SW480 (cell line): ENCODE measurements at places on chromosomes 5 and 9.

GRCh38 chr5:95644351-95645042 is 2.1 kb upstream of the RFESD start:
- DNase-seq: peak; percentile 79

- no peak for DNase-seq
Observed at GRCh38 chr5:142225141-142225540, 99.7 kb downstream of the SPRY4 start.

- no peak for DNase-seq
Observed at GRCh38 chr5:74173241-74173640, 467.3 kb downstream of the ENC1 start.

- DNase-seq: no peak
Observed at GRCh38 chr5:110048491-110048890, 358.8 kb downstream of the MAN2A1 start.

DNA sequence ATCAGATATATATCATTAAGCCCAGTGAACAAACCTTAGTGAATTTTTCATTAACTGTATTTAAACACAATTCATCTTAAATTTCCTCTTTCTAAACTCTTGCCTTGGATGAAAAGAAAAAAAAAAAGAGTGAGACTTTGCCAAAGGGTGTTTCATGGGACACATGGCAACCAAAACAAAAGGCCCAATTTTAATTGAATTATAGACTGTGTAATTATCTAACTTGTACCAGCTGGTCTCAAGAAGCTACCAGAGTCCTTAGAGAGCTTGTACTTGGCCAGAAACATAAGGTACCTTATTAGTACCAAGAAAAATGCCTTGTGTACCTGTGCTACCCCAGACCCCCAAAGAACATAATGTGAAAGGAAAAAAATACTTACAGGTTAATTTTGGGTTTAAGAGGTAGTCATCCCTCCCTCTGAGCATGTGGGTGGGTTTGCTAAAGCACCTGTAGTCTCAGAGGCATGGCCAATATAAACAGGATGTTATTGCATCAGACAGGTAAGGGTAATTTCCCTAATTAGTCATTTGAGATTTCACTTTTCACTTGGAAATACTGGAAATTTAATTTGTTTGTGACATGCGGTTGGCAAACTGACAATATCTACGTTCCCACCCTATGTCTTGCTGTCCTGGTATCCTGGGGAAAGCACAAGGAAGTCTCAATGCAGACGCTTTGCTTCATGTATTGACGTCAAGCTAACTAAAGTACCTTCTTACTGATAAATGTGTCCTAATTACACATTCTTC is 90.1 kb downstream of the SNCAIP start:
- no peak for DNase-seq

- no peak for DNase-seq
Observed at GRCh38 chr9:34230556-34230955, 51.7 kb downstream of the UBAP1 start.

DNA sequence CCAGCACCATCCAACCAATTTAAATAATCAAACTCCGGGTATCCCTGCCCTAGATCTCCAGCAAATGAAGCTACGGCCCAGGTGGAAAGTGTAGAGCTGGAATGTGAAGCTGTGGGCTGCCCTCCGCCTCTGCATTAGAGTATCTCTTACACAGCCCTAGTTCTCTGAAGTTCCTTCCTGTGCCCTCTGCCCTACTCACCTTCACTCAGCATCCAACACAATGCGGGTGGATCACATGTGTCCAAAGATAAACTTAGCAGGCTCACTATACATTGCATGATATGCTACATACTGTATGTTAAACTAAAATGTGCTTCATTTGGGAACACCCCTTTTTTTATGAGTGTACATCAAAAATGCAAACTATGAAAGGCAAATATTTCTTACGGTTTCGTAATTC is 70.0 kb upstream of the RAD23B start:
- peak; percentile 80 for DNase-seq

GRCh38 chr9:4309806-4310205 is 9.9 kb upstream of the GLIS3 start:
- DNase-seq: no peak

DNA sequence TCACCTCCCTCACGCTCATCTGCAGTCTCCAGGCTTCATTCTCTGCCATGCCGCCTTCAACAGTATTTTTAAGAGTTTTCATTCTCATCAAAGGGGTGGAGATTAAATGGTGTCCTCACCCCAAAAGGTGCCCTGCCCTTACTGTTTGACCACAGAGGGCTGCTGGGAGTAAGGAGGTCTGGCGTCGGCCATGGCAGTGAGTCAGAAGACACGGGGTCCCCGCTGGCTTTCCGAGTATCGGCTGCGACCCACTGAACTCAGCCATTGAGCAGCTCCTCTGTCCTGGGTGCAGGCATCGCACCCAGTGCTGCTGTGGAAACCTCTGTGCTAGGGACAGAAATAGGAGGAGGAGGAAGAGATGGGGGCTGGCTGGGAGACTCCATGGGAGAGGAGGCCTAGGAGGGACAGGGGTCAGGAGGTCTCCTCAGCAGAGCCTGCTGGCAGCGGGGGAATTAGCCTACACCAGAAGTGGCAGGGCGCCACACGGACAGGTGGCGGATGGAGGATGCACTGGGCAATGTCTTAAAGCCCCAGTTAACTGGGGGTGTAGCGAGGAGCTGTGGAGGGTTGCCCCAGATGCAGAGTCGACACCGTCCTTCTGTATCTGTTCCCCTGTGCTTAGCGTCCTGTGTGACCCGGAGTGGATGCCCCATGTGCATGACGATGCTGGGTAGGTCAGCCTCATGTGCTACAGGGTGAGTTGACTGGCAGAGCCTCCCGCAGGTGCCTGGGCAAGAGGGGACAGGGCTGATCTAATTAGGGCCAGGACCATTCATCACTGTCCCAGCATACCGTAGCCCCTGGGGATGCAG is 15.4 kb upstream of the PLEKHG4B start:
- no peak for DNase-seq

- DNase-seq: peak; percentile 44
Observed at GRCh38 chr9:14769230-14769571, 46.7 kb upstream of the CER1 start.
